Ascending aorta (tissue), 2 donors: ENCODE measurements at places on chromosomes 16 and 17. TPM values are rescaled to one million over a fixed set of nuclear protein-coding genes. Genes with fewer than 3 reads are reported as not detected.
A peak's percentile ranks its signal among the peaks of the same experiment; 100 is the strongest.

- no peaks in the 10 kb centered on the region for H3K4me1 ChIP-seq
- no peaks in the 10 kb centered on the region for H3K27me3 ChIP-seq
- no peak for DNase-seq
These were observed 249.0 kb upstream of the SALL1 start for GRCh38 chr16:51399908-51400670.

GRCh38 chr17:71572343-71572742, 548.5 kb upstream of the SOX9 start:
- H3K4me1 ChIP-seq, result no peaks in the 10 kb centered on the region
- no peak for DNase-seq
- H3K27ac ChIP-seq, result no peak overlapping the region

KLHL10 gene
- total RNA-seq, result not detected

CCL8 gene
- total RNA-seq, result not detected

CD300E gene
- total RNA-seq, result 0.21 TPM

- no peaks in the 10 kb centered on the region for H3K36me3 ChIP-seq
- DNase-seq, result no peak
- peak within 1 kb of the TSS; percentile 91 for H3K27ac ChIP-seq
- peaks cover 20% of the 10 kb centered on the region for H3K4me1 ChIP-seq
- no peaks in the 10 kb centered on the region for H3K27me3 ChIP-seq
- H3K4me3 ChIP-seq, result peak within 1 kb of the TSS; percentile 97
These were observed at the start of the genes C16orf86 and ENKD1 for GRCh38 chr16:67666559-67667452. TSS of gene C16orf86 (plus strand) at chr16:67666814. CDS start at chr16:67666971, 157 bp downstream. TSS of gene ENKD1 (minus strand) at chr16:67666750. CDS start at chr16:67666442, 308 bp downstream.

KRTAP9-4 gene
- not detected for total RNA-seq

C16orf86 gene
- total RNA-seq, result 1.6 TPM

CLEC18C gene
- total RNA-seq, result not detected

- peak overlapping the region; percentile 5 for H3K4me3 ChIP-seq
- DNase-seq, result no peak
- peak overlapping the region; percentile 75 for H3K27ac ChIP-seq
- no peaks in the 10 kb centered on the region for H3K36me3 ChIP-seq
- H3K4me1 ChIP-seq, result peaks cover 10% of the 10 kb centered on the region
- no peaks in the 10 kb centered on the region for H3K27me3 ChIP-seq
These were observed 399.9 kb upstream of the CDH11 start for GRCh38 chr16:65521633-65522328.

- H3K27me3 ChIP-seq, result no peaks in the 10 kb centered on the region
- H3K4me3 ChIP-seq, result no peak overlapping the region
- H3K4me1 ChIP-seq, result no peaks in the 10 kb centered on the region
- no peak for DNase-seq
These were observed 129.0 kb downstream of the CCDC182 start for GRCh38 chr17:57615836-57616757.

GRCh38 chr17:50451943-50452629, 16.6 kb downstream of the CHAD start:
- no peaks in the 10 kb centered on the region for H3K4me1 ChIP-seq
- no peaks in the 10 kb centered on the region for H3K27me3 ChIP-seq
- H3K27ac ChIP-seq, result no peak overlapping the region
- no peak overlapping the region for H3K4me3 ChIP-seq

DNA sequence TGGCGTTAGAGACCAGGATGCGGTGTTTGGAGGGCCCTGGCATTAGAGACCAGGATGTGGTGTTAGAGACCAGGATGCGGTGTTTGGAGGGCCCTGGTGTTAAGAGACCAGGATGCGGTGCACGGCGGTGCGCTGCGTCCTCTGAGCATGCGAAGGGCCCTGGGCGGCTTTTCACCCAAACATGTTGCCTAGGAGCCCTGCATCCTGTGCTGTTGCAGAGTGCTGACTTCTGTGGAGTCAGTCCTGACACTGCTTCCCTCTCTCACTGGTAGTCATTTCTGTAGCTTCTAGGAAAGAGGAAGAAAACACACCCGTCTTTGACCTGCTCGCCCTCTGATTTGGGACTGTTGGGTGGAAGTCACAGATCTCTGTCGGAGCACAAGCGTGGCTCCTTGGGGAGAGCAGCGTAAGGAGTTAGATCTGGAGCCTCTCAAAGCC, 141.2 kb downstream of the LAT start:
- no peak overlapping the region for H3K4me3 ChIP-seq
- no peak overlapping the region for H3K27ac ChIP-seq
- H3K27me3 ChIP-seq, result no peaks in the 10 kb centered on the region
- no peaks in the 10 kb centered on the region for H3K4me1 ChIP-seq
- H3K36me3 ChIP-seq, result no peaks in the 10 kb centered on the region

DNA sequence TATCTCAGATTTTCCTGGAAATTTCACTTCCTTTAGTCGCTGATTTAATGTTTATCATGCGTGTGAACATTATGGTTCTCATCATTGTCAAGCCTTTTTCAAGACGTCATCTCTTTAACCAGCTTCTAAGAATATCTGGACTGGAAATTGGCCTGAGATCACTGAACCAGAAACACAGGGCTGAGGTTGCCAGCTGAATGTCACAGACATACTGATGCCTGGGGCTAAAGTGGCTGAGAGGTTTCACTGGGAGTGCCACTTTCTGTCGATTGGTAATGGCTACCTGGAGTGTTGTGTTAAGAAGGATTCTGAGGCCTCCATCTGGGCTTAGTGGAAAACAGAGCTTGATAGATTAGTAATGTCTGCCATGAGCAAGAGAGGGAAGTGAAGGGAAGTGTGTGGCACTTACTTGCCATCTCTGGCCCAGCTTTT, 54.2 kb downstream of the CRISPLD2 start:
- no peaks in the 10 kb centered on the region for H3K36me3 ChIP-seq
- H3K27ac ChIP-seq, result no peak overlapping the region
- no peak overlapping the region for H3K4me3 ChIP-seq
- DNase-seq, result no peak

EMC6 gene
- 75.0 TPM for total RNA-seq

- DNase-seq, result no peak
- no peaks in the 10 kb centered on the region for H3K4me1 ChIP-seq
- H3K27ac ChIP-seq, result no peak overlapping the region
These were observed 47.2 kb downstream of the HOXB1 start for GRCh38 chr17:48483471-48484131.

GRCh38 chr17:64085650-64086005, 44.3 kb downstream of the ERN1 start:
- DNase-seq, result no peak
- H3K4me1 ChIP-seq, result no peaks in the 10 kb centered on the region
- H3K27me3 ChIP-seq, result no peaks in the 10 kb centered on the region
- no peaks in the 10 kb centered on the region for H3K36me3 ChIP-seq
- no peak overlapping the region for H3K4me3 ChIP-seq

DNA sequence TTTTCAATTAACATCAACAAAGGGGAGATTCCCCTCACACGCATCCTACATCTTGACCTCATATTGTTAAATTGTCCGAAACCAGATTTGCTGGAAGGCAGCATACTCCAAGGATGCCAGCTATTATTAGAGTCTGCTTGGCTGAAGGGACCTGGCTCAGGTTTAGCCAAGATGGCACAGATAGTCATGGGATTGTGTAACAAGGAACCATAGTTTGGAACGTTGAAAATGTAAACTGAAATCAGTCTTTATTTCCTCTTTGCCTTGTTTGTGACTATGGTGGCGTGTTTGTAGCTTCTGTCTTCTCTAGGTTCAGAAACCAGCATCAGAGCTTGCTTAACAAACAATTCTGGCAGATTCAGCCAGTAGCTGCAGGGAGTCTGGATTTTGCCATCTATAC, 5.9 kb downstream of the ARSG start:
- no peak overlapping the region for H3K27ac ChIP-seq
- peaks cover 5% of the 10 kb centered on the region for H3K4me1 ChIP-seq
- H3K27me3 ChIP-seq, result no peaks in the 10 kb centered on the region

DNA sequence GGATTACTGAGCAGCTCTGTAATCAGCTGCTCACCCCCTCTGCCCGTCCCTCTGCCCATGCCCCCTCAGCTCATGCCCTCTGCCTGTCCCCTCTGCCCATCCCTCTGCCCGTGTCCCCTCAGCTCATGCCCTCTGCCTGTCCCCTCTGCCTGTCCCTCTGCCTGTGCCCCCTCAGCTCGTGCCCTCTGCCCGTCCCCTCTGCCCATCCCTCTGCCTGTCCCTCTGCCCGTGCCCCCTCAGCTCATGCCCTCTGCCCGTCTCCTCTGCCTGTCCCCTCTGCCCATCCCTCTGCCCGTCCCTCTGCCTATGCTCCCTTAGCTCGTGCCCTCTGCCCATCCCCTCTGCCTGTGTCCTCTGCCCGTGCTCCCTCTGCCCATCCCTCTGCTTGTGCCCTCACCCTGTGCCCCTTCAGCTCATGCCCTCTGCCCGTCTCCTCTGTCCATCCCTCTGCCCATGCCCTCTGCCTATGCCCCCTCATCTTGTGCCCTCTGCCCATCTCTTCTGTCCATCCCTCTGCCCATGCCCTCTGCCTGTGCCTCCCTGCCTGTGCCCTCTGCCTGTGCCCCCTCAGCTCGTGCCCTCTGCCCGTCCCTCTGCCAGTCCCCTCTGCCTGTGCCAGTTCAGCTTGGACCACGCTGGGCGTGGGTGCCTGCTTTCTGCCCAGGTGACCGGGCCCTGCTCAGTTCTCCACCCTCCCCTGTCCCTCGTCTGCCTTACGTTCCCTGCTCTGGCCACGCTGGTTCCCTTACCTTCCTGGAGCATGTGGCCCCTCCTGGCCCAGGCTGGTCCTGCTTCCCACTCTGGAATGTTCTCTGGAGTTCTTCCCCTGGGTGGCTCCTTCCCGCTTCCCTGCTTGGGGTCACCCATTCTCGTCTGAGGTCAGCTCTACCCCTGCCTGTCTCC, 97.6 kb downstream of the NPIPB11 start:
- H3K4me3 ChIP-seq, result no peak overlapping the region
- no peaks in the 10 kb centered on the region for H3K4me1 ChIP-seq
- no peak overlapping the region for H3K27ac ChIP-seq
- H3K36me3 ChIP-seq, result no peaks in the 10 kb centered on the region
